NCI-H1436 treated with DMSO at 0.1 percent for 48 hours (cell line): ENCODE measurements at places on chromosomes 3 and 15.

GRCh38 chr3:117557464-117558090, 848.0 kb downstream of the TUSC7 start:
- peak; percentile 98 for DNase-seq

DNA sequence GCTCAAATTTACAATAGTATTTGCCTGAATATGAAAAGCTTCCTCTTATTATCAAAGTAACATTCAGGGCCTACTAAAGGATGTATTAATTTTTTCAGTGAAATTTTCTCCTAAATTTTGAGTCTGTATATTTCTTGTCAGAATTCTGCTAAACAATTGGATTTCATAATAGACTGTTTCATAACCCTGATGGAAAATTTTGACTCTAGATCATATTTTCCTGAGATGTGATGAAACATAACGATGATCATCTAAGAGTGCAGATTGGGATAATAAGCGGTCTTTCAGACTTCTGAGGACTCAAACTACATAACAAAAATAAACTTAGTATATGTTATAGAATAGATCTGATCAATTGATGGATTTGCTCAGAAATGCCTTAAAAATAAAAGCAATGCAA, 574.5 kb upstream of the TBL1XR1 start:
- no peak for DNase-seq

GRCh38 chr15:41661078-41661517, 893 bp downstream of the MGA start:
- no peak for DNase-seq

DNA sequence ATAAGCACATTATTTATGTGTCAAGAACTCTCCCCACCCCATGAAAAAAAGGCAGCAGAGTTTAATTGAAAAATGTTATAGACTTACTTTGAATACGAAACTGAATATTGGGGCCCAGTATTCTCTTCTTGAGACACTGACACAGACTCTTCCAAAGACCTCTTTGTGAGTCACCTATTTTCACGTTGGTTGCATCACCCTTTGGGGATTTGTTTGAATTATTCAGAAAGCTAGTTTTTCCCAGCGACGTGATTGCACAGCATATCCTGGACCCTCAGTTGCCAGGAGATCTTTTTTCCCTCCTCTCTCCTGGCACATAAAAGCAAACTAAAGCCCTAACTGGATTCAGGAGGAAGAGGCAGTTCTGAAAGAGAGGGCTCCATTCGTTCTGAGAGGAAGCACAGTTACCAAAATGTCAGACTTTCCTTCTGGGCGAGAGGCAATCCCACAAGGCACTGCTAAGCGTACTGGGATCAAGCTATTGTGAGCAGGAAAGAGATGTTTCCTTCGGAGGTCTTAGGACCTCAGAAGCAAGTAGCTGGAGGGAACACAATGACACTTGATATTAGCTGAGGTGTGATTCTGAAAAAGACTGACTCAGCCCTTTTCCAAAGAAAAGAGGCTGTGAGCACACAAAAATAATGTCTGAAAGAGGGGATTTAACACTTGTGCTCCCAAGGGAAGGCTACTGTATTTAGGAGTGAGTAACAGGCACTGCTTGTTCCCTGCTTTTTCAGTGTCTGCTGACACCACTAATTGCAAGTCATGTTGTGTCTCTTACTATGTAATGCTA, 65.8 kb upstream of the CADPS start:
- DNase-seq = no peak

- no peak for DNase-seq
These were observed 453.0 kb upstream of the GOLIM4 start for GRCh38 chr3:168548719-168549118.

DNA sequence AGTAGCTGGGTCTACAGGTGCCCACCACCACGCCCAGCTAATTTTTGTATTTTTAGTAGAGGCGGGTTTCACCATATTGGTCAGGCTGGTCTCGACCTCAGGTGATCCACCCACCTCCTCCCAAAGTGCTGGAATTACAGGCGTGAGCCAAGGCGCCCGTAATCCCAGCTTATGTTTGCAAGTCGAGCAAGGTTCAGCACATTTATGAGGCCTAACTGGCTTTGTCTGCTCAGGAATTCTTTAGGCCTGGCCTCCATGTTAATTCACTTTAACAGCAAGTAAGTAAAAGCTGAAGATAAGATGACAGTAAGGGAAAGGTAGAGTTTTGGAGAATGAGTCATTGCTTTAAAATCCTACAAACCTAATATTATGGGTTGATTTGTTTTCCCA, 24.6 kb downstream of the SIDT1 start:
- DNase-seq = no peak

DNA sequence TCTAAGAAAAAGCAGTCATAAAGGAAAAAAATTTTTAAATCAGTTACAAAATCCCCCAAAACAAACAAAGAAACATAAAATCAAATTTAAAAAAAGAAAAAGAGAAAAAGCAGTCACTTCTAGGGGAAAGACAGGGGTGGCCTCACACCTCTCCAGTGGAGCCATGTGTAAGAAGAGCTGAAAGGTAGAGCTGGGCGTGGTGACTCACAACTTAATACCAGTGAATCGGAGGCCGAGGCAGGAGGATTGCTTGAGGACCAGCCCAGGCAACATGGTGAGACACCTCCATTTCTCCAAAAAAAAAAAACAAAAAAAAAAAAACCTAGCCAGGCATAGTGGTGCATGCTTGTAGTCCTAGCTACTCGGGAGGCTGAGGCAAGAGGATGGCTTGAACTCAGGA, 14.7 kb downstream of the MESD start:
- no peak for DNase-seq

GRCh38 chr15:57183614-57184344, 192.5 kb upstream of the CGNL1 start:
- no peak for DNase-seq

- no peak for DNase-seq
These were observed 98.6 kb upstream of the C15orf61 start for GRCh38 chr15:67422296-67422695.

DNA sequence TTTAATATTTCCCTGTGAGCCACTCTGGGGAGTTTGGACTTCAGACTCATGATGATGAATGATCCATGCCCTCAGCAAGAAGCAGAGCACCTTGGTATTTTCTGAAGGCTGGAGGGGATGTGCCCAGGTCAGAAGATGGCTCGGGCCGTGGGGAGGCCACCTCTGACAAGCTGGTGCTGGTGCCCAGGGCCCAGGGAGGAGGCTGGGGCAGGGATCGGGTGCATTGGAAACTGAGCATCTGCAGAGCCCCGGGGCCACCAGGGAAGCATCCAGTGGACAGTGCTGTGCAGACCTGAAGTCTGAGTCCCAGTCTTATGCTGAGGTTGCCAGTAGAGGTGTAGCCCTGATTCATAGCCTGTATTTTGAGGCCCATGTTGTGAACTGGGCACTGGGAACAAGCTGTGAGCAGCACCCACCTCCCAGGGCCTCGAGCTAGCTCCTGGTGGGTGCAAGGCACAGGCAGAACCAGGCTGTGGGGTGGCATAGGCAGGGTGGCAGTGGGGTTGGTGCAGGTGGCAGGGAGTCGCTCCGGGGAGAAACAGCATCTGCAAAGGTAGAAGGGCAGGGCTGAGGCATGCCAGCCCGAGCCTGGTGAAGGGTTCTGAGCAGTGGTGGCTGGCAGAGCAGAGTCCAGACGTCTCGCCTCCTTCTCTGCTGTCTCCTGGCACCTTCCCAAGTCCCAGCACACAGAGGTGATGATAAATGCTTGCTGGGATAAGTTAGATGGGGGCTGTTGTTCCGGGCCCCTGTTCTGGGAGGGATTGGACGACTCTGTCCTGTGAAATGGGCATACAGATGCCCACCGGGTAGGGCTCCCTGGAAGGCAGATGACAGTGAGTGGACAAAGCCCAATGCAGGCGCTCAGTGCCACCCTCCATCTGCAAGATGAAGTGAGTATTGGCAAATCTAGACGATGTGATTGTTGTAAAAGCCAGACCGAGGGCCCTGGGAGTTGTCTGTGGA, 10.6 kb downstream of the DNAJB8 start:
- DNase-seq = no peak

DNA sequence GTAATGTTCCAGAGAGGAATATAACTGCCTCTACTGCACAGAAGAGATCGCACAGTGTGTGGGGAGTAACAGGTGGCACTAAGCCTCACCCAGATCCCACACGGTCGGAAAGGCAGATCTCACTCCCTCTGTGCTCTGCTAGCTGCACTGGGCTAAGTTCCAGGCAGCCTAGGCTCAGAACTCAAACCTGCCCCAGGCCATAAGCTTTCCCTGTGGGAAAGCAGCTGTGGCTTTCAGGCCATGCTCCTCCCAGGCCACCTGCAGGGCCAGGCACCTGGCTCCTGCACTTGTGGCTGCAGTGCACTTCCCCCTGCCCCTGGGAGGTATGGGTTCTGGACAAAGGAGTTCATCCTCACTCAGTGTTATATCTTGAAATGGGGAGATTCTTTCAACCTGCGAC, 27.5 kb downstream of the PCCB start:
- no peak for DNase-seq

GRCh38 chr15:90142216-90143165, 40.2 kb upstream of the IDH2 start:
- no peak for DNase-seq
